ENCODE measurements at places on chromosomes 1 and 21. TPM values are rescaled to one million over a fixed set of nuclear protein-coding genes. Genes with fewer than 3 reads are reported as not detected.

The CLEC20A gene
- not detected for total RNA-seq

The S100A2 gene
- total RNA-seq, result 1.7 TPM

The MAP10 gene
- 5.7 TPM for total RNA-seq

The KCNE1 gene
- 1.1 TPM for total RNA-seq

The EPHB2 gene
- 11.9 TPM for total RNA-seq

The CD2 gene
- total RNA-seq, result 0.08 TPM

The GPR52 gene
- 1.6 TPM for total RNA-seq

The PYGO2 gene
- 20.2 TPM for total RNA-seq

The MYOM3 gene
- total RNA-seq, result 2.4 TPM

The TUFT1 gene
- total RNA-seq, result 29.8 TPM

The LCK gene
- 0.40 TPM for total RNA-seq

DNA sequence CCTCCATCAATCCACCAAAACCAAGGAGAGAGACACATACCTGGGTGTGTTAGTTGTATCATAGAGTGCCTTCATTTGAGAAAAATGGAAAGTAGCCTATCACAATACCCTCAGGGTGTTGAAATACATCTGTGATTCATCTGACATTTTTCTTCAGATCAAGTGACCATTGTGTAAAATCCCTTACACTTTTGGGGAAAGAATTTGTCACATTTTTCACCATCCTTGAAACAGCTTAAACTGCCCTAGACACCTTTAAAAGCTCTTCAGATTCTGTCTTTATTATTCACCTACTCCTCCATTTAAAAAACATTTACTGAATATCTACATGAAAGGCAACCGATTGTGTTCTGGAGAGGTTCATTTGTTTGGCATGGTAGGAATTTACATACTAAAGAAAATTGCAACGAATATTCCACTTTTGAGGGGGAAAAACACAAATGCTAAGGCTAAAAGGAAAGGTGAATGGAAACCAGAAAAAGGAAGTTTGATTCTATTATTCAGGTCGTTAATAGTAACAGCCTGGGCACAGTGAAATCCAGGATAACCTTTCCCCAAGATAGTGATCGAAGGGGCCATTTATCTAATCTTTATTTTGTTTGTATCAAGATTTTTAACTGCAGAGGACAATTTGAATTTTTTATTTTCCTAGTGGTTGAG, 70.4 kb upstream of the SAMSN1 start:
- no peaks in the 10 kb centered on the region for H3K4me1 ChIP-seq
- H3K27ac ChIP-seq, result no peak overlapping the region
- no peaks in the 10 kb centered on the region for H3K36me3 ChIP-seq
- DNase-seq, result no peak

GRCh38 chr1:200448034-200448762, 38.4 kb upstream of the ZNF281 start:
- no peaks in the 10 kb centered on the region for H3K36me3 ChIP-seq
- no peak overlapping the region for H3K27ac ChIP-seq
- no peak for DNase-seq
- H3K4me1 ChIP-seq, result no peaks in the 10 kb centered on the region
- no peaks in the 10 kb centered on the region for H3K27me3 ChIP-seq

DNA sequence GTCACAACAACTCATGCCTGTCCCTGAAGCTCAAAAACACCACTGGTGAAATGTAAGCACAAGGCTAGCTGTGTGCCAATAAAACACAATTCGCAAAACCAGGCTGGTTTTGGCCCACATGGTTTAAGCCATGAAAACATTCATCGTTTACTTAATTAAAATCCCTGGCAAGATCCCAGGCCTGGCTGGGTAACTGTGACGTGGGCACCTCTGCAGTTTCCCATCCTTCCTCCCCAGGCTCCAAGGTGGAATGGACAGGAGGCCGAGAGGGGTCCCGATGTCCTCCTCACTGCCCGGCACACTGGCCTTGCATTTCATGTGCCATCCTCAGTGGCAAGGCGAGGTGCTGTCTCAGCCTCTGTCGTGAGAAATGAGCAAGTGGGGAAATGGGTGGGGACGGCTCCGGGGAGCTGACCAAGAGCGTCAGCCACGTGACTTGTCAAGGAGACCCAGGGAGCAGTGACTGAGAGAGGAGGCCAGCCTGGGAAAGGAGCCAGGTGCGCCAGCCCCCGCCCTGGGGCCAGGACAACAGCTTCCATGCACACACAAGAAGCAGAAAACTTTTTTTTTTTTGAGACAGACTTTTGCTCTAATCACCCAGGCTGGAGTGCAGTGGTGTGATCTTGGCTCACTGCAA, 153.1 kb upstream of the RAB4A start:
- H3K27ac ChIP-seq, result peak overlapping the region; percentile 35
- H3K27me3 ChIP-seq, result no peaks in the 10 kb centered on the region
- peaks cover 20% of the 10 kb centered on the region for H3K4me1 ChIP-seq
- no peaks in the 10 kb centered on the region for H3K36me3 ChIP-seq
- no peak overlapping the region for H3K4me3 ChIP-seq

DNA sequence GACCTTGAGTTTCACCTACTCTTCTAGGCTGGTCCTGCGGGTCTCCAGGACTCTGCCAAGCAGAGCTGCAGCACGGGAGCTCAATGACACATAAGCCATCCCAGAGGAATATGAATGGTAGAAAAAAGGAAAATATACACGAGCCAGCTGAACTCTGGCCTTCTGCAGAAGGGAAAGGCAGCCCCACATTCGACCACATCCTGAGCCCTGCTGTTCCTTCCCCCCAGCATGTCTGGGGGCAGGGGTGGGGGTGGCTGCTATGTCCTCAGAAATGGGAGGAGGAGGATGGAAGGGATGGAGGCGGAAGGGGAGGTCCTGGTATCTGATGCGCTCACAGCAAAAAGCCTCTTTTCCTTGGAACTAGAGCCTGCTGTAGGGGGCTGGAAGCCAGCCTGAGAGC, 12.1 kb upstream of the KDF1 start:
- H3K4me1 ChIP-seq, result peaks cover 4% of the 10 kb centered on the region
- no peaks in the 10 kb centered on the region for H3K27me3 ChIP-seq
- no peak overlapping the region for H3K27ac ChIP-seq
- no peaks in the 10 kb centered on the region for H3K36me3 ChIP-seq
- no peak overlapping the region for H3K4me3 ChIP-seq
- DNase-seq, result no peak

- peak overlapping the region; percentile 94 for H3K4me3 ChIP-seq
- H3K36me3 ChIP-seq, result no peaks in the 10 kb centered on the region
- peak overlapping the region; percentile 88 for H3K27ac ChIP-seq
- peaks cover 7% of the 10 kb centered on the region for H3K4me1 ChIP-seq
- H3K27me3 ChIP-seq, result no peaks in the 10 kb centered on the region
Observed at GRCh38 chr1:100353071-100353801, 930 bp downstream of the CDC14A start.

GRCh38 chr1:171434717-171435346, 50.5 kb upstream of the PRRC2C start:
- no peaks in the 10 kb centered on the region for H3K27me3 ChIP-seq
- peak overlapping the region; percentile 53 for H3K27ac ChIP-seq
- H3K4me1 ChIP-seq, result no peaks in the 10 kb centered on the region
- peak; percentile 27 for DNase-seq
- no peaks in the 10 kb centered on the region for H3K36me3 ChIP-seq

DNA sequence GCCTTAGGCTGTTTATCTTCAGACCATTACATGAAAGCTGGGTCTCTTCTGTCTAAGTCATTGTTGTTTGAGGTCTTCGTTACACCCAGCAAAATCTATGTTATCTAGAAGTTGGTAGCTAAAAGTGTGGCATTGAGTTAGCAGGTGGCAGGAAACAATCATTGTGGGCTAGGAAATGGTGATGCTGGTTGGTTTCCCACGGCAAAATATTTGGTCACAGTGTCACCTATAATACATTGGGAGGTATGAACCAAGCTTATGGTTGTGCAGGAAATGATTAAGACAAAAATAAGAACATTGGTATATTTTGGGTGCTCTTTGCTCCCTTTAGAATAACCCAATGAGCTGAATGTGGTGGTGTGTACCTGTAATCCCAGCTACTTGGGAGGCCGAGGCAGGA, 169.7 kb downstream of the TRIM33 start:
- H3K27me3 ChIP-seq, result no peaks in the 10 kb centered on the region
- no peak overlapping the region for H3K27ac ChIP-seq
- H3K4me3 ChIP-seq, result no peak overlapping the region
- H3K4me1 ChIP-seq, result peaks cover 7% of the 10 kb centered on the region
- no peaks in the 10 kb centered on the region for H3K36me3 ChIP-seq
- no peak for DNase-seq

DNA sequence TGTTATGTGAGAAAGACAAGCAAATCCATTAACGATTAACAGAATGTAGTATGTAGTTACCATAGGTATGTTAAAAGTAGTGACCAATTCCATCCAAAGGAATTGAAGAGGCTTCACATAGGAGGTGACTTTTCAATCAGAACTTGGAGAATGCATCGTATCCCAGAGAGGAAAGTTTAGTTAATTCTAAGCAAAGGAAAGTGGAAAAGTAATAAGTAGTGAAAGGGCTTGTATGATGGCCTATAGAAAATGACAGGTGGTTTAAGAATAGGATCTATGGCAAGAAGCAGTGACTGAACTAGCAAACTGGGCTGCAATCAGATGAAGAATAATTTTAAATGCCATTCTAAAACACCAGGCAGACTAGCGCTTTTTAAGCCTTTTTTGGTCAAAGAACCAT, 16.6 kb downstream of the SCMH1 start:
- no peak overlapping the region for H3K27ac ChIP-seq
- H3K36me3 ChIP-seq, result no peaks in the 10 kb centered on the region
- no peak overlapping the region for H3K4me3 ChIP-seq
- no peaks in the 10 kb centered on the region for H3K27me3 ChIP-seq
- H3K4me1 ChIP-seq, result peaks cover 5% of the 10 kb centered on the region

- peak; percentile 8 for DNase-seq
- H3K27ac ChIP-seq, result no peak overlapping the region
- H3K27me3 ChIP-seq, result peaks cover 8% of the 10 kb centered on the region
- H3K36me3 ChIP-seq, result no peaks in the 10 kb centered on the region
- H3K4me1 ChIP-seq, result no peaks in the 10 kb centered on the region
Observed at GRCh38 chr1:237032029-237032428, 10.0 kb upstream of the RYR2 start.

DNA sequence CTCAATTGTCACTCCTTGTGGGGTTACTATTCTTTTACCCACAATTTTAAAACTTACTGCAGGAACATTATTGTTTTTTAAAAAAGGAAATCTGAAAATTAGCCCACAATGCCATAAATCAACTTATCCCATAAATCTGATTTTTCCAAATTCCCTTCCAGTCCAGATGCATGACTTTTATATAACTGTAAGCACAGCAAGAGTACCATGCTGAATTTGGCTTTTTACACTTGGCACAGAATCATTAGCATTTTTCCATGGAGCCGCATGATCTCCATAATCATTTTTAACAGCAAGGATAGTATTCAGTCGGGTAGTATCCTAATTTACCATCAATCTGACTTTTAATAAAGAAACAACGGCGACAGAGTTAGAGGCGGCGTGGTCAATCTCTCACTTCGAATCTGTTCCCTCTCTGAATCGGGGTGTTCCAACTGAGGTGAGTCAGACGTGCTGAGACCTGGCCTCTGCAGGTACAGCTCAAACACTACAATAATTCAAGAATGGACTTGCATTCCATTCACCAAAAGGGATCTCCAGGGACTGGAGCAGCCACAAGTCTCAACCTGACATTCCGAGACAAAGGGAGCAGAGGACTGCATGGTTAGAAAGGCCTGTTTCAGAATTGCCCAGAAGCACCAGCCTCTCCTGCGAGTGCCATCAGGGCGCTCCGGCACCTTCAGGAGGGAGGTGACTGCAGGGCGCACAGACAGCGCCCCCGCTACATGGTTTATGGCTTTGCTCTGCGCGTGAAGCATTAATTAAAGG, 48.9 kb downstream of the SLC66A1 start:
- H3K4me1 ChIP-seq, result peaks cover 24% of the 10 kb centered on the region
- H3K27ac ChIP-seq, result no peak overlapping the region
- H3K27me3 ChIP-seq, result no peaks in the 10 kb centered on the region
- H3K36me3 ChIP-seq, result no peaks in the 10 kb centered on the region
- DNase-seq, result no peak

DNA sequence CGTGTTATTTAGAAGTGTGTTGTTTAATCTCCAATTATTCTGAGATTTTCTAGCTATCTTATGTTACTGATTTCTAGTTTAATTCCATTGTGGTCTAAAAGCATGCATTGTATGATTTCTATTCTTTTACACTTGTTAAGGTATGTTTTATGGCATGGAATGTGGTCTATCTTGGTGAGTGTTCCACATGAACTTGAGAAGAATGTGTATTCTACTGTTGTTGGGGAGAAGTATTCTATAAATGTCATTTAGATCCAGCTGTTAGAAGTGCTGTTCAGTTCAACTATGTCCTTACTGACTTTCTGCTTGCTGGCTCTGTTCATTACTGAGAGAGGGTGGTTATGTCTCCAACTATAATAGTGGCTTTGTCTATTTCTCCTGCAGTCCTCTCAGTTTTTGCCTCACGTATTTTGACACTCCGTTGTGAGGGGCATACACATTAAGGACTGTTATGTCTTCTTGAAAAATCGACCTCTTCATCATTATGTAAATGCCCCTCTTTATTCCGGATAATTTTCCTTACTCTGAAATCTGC, 12.0 kb upstream of the PLA2G5 start:
- no peaks in the 10 kb centered on the region for H3K27me3 ChIP-seq
- peaks cover 5% of the 10 kb centered on the region for H3K4me1 ChIP-seq
- H3K27ac ChIP-seq, result no peak overlapping the region

GRCh38 chr1:25150985-25151495, 81.3 kb downstream of the SYF2 start:
- no peaks in the 10 kb centered on the region for H3K27me3 ChIP-seq
- no peaks in the 10 kb centered on the region for H3K4me1 ChIP-seq
- H3K36me3 ChIP-seq, result no peaks in the 10 kb centered on the region

GRCh38 chr1:3040004-3040403, 18.7 kb downstream of the ACTRT2 start:
- peaks cover 11% of the 10 kb centered on the region for H3K27me3 ChIP-seq
- H3K27ac ChIP-seq, result no peak overlapping the region
- DNase-seq, result no peak
- H3K4me3 ChIP-seq, result no peak overlapping the region
- H3K36me3 ChIP-seq, result no peaks in the 10 kb centered on the region

DNA sequence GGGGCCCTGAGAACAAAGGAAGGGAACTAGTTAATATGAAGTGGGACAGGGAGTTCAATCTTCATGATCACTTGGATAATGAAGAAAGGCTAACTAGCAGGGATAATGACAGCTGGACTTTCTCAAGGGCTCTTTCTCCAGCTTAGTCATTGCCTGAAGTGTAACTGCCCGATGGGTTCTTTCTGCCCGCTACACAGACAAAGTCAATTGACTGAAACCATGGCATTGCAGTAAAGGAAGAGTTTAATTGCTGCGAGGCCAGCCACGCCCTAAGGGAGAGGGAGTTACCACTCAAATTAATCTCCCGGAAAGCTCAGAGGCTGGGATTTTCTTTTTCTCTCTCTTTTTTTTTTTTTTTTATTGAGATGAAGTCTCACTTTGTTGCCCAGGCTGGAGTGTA, 16.6 kb upstream of the SLC2A5 start:
- no peak overlapping the region for H3K4me3 ChIP-seq
- peak overlapping the region; percentile 39 for H3K27ac ChIP-seq
- no peak for DNase-seq
- no peaks in the 10 kb centered on the region for H3K27me3 ChIP-seq
- H3K36me3 ChIP-seq, result no peaks in the 10 kb centered on the region

DNA sequence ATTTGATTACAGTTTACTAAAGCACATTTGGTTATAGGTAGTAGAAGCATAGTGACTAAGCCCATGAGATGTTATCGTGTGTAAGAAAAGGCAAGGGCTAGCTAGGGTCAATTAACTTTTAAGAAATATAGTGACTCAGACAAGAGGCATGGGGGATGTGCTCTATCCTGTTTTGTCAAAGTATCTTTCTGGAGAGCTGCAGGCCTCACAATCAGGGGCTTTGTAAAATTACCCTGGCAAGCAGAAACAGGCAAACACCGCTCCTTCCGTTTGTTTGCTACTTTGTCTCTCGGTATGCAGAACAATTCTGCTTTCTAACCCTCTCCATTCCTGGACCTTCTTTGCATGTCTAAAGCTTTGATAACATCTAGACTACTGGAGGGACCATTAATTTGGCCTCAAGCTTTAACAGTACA, 26.1 kb upstream of the ZNF697 start:
- H3K4me3 ChIP-seq, result no peak overlapping the region
- peaks cover 8% of the 10 kb centered on the region for H3K4me1 ChIP-seq
- DNase-seq, result no peak
- no peaks in the 10 kb centered on the region for H3K27me3 ChIP-seq
